Activated T-cell treated with anti-CD3 and anti-CD28 coated beads, Interleukin-2, amount 50 U/mL, for 1 hour (primary cell): ENCODE measurements at places on chromosomes 6 and 20.

GRCh38 chr6:84767526-84768201 lies 3.3 kb upstream of the TBX18 start:
- no peak for DNase-seq

DNA sequence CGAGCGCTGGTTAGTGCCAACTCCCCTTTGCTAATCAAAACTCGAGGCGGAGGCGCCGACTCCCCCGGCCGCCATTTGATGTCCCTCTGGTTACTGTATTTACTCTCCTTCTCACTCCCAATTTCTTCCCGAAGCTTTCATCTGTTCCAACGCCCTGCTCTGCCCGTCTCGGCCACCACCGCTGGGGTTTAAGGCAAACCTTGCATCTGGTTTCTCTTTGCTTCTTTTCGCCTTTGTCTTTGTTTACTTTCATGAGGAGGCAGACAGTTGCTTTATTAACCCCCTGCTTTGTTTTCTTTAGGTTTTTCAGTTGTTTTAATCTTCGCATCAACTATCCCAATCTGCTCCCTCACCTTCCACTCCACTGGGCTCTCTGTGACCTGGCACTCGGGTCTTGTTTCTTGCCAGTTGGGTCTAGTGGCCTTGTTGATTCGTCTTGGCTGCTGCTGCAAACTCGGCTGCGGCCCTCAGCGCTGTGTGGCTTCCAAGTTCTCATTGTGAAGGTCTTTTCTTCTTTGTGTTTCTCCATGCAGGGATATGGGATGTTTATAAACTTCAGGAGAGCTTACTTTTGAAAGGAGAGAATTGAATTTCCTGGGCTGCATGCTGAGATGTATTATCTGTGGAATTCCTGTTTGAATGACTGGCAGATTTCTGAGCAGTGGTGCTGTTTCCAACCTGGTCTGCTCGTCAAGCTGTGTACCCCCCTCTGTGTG lies 155.1 kb downstream of the CDC5L start:
- DNase-seq: no peak

GRCh38 chr6:35341557-35341956 lies 801 bp upstream of the PPARD start:
- no peak for DNase-seq

- no peak for DNase-seq
Measured at GRCh38 chr6:90483956-90484355, 102.9 kb downstream of the MAP3K7 start.

DNA sequence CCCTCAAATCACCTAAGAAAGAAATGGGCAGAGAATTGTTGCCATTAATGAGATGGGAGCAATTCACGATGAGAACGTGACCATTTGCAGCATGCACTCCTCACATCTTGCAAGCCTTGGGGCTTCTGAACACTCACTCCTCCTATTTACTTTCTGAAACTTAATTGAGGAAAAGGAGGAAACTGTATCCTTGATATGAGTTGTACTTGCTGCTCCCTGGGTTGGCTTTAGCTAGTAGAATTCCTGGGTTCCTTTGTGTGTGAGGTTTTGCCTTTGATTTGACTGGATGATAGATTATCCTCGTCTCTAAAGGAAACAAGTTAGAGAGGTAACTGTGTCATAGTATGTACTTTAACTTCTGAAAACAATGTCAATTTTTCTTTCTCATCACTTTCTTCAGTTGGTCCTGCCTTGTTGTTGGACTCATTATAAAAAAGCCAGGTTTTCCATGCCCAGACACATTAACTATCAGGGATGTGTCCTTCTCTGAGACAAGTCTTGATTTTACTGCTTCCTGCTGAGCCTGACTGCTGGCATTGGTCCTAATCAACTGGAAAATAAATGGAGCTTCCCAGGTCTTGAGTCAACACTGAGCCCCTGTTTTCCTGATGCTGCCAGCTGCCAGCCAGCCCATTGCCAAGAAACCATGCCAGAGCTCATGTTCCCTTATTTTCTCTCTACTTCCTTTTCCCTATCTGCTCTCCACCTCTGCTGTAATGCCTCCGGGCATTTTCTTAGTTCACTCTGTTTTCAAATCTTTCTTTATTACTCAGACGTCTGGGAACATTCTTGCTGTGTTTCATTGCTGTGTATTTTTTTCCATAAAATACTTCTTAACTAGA lies 6.0 kb upstream of the MRAP2 start:
- DNase-seq: no peak

- DNase-seq: no peak
Measured at GRCh38 chr6:100706491-100706890, 174.6 kb downstream of the ASCC3 start.

- DNase-seq: no peak
Measured at GRCh38 chr6:169014211-169015197, 239.1 kb downstream of the THBS2 start.

DNA sequence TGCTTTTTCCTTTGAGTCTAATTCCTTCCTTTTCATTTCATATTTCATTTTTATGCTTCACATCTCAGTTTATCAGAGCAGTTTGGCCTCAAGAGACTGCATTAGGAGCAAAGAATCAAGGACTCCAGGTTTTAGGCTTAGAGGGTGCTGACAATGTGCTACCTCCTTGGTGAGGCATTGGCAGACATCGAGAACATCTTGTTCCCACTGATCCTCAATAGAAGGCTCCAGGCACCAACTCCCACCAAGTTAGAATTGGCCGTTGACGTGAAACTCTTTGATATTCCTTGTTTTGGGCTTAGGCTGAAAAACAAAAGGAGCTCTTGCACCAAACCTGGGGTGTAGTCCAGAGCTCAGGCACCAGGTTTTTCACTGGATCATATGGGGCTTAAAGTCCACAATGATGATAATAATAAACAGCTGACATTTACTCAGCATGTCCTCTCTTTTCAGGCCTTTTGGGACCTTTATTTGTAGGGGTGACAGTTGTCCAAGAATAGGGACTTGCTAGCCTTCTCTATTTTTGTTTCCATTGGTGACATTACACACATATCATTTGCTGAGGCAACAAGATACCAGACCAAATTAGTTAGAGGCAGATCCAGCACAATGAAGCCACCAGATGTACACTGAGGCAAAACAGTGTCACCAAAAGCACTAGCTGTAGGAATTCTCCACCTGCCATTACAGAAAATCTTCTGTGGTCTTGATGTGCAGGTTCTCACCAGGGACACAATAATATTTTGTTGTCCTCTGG lies 81.0 kb upstream of the ENPP5 start:
- DNase-seq: no peak

- no peak for DNase-seq
Measured at GRCh38 chr6:144006736-144007477, 1.2 kb downstream of the PLAGL1 start.

- DNase-seq: no peak
Measured at GRCh38 chr6:39268171-39268570, 38.9 kb upstream of the KCNK5 start.

DNA sequence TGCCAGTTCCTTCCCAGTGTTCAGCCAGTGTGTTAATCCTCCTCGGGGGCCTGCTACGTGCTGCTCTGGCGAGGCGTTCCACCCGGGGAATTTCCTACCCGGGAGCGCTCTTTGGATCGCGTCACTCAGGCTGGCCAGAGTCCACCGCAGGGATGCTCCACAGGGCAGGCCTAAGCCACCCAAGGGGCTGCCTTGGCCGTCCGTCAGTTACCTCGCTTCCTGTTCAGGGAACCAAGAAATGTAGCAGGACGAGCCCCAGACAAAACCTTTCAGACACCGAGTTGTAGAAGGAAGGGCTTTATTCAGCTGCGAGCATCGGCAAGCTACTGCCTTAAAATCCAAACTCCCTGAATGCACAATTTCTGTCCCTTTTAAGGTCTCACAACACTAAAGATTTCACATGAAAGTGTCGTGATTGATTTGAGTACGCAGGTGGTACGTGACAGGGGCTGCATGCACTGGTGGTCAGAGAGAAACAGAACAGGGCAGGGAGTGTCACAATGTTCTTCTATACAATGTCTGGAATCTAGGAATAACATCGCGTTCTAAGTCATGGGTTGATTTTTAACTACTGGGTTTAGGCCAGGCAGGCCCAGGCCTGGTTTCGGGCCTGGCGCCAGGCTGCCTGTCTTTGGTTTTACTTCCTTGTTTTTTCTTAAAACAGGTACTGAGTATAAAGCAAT lies 15.7 kb upstream of the POU5F1 start:
- no peak for DNase-seq

- DNase-seq: no peak
Measured at GRCh38 chr20:37727957-37728634, 34.3 kb downstream of the CTNNBL1 start.

- no peak for DNase-seq
Measured at GRCh38 chr20:19021406-19022117, 190.9 kb upstream of the SLC24A3 start.

DNA sequence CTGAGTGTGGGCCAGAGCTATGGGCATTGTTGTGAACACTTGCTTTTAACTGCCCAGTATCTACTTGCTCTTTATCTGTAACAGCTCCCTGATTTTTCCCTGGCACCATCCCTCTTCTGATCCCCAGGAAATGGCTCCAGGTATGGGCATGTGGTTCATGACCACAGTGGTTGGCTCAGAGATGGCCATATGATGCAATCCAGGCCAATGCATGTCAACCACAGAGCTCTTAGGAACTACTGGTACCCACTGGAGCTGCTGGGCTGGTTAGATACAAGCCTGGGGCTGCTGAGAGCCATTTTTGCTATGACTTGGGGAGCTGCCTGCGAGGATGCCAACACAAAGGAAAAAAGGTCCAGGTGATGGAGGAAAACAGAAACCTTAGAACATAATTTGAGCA lies 55.6 kb downstream of the KCNB1 start:
- no peak for DNase-seq

DNA sequence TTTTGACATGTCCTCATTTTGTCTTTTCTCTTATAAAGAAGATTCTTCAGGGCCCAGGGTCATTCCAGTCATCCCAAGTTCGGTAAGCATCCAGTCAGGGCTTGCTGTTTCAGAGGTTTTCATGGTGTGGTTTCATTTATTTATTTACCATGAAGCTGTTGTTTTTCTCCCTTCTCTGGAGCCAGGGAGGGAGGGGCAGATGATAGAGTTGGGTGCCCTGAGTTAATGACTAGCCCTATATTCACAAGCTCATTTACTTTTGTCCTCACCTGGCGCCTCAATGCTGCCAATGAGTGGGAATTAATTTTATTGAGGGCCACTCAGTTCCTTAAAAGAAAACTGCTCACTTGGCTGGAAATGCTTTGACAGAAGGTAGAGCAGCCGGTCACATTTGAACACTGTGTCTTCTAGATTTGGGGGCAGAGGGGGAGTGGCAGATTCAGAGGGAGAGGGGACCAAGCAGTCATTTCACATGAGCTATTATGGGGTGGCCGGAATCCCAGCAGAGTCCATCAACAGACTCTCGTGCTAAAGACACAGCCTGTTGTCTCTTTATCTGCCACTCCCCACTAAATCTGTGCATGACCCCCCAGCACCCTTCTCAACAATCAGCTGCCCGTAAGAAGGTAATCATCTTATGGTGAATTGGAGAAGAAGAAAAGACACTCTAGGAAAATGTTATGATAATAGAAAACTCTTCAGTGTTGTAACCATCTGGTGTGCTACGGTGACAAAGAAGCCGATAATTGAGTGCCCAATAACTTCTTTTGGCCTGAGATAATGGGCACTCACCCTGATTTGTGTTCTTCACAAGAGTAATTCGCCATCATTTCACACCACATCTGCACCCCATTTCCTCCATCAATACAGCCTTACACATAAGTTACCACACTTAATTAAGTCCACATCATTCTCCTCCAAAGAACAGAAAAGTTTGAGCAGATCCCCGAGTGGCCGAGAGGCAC lies 573.5 kb upstream of the JAG1 start:
- no peak for DNase-seq

DNA sequence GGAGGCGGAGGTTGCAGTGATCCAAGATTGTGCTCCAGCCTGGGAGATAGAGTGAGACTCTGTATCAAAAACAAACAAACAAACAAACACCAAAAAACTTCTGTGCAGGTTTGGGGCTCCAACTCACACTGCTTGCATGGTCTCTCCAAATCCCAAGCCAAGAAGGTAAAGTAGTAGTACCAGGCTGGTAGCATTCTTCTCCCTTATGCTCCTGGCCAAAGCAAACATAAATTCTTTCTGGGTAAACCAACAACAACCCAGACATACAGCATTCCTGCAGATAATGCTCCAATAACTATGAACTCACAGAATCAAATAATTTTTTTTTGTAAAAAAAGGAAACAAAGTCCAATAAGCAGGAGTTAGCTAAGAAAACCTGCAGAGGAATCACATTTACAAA lies 57.8 kb upstream of the KLHL31 start:
- DNase-seq: no peak

DNA sequence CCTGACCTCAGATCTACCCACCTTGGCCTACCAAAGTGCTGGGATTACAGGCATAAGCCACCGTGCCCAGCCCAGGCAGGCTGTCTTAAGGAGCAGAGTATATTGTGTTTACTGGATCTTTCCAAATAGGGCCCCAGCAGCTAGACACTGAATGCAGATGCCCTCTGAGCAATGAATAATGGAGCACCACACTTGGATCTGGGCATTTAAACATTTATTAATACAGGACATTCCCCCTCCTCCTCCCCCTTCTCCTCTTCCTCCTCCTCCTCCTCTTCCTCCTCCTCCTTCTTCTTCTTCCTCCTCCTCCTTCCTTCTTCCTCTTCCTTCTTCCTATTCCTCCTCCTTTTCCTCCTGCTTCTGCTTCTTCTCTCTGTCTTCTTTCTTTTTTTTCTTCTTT lies 34.2 kb downstream of the CD83 start:
- DNase-seq: no peak

DNA sequence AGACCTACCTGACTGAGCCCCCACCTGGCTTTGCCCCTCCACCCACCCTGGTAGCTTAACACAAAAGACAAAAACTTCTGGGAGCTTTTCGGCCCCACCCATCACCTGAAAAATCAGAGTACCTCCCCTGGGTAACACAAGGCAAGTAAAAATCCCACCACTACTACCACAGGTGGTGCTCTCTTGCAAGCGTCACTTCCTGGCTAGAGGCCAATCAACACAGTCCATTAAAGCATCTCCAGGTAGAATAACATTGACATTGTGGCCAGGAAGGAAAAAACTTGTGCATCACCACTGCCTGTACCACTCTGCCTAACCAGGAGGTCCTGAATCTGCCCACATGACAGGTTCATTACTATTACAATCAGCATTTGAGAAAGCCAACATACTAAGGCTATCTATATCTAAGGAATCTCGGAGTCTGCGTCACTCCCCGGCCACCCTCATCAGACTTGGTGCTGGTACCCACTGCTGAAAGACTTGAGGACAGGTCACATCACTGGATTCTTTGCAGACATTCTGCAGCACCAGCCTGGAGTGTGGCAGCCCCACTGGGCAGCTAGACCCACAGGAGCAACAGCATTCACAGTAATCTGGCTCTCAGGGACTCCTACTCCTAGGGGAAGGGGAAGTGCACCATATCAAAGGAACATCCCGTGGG lies 125.9 kb downstream of the CDK19 start:
- no peak for DNase-seq
